ENCODE measurements at places on chromosomes 12 and 14. TPM values are rescaled to one million over a fixed set of nuclear protein-coding genes. Genes with fewer than 3 reads are reported as not detected.

- DNase-seq = no peak
Measured at GRCh38 chr12:89370850-89371249, 18.5 kb upstream of the DUSP6 start.

DNA sequence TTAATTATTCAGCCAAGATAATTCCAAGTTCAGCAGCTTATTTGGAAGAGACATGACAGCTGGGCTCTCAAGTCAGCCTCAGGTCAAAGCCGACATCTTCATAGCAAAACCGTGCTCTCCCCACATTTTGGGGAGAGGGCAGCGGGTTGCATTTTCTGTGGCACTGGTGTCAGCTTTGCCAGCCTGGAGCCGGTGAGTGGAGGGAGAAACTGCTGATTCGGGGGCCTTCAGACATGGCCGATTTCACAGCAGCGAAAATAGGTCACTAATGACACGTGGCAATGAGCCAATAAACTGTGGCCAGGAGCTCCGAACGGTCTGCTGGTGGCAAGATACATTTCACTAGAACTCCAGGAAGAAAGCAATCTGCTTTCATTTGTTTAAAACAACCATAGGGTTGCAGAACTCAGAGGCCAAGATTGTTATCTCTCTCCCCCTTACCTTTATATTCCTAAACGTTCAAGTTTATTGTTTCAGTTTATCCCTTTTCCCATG is 173.2 kb downstream of the CAND1 start:
- no peak for DNase-seq

GRCh38 chr14:76829650-76830421 is 3.6 kb downstream of the LRRC74A start:
- DNase-seq = no peak

GRCh38 chr12:94790825-94791224 is 140.5 kb upstream of the TMCC3 start:
- DNase-seq = no peak

GRCh38 chr12:122087431-122088178 is 9.0 kb downstream of the MLXIP start:
- no peak for DNase-seq

- no peak for DNase-seq
Measured at GRCh38 chr14:103155010-103155409, 31.7 kb downstream of the TNFAIP2 start.

Gene FAM222A
- total RNA-seq = 0.73 TPM

DNA sequence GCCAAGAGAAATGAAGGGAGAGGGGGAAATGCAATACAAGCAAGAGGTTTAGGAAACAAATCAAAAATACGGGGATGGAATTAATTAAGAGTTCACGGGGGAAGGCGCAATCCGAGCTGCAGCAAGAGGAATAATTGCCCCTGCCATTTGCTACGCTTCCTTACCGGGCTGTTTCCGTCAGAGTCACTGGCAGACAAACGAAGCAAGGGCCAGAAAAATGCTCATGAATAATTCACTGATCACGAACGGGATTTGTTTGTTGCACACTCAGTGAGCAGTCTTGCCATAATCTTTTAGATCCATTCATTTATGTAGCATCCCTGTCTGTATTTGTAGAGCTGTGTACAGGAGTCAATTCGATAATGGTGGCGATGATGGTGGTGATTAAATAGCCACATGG is 39.0 kb downstream of the PLXNC1 start:
- no peak for DNase-seq

Gene EPS8
- total RNA-seq = 155 TPM

DNA sequence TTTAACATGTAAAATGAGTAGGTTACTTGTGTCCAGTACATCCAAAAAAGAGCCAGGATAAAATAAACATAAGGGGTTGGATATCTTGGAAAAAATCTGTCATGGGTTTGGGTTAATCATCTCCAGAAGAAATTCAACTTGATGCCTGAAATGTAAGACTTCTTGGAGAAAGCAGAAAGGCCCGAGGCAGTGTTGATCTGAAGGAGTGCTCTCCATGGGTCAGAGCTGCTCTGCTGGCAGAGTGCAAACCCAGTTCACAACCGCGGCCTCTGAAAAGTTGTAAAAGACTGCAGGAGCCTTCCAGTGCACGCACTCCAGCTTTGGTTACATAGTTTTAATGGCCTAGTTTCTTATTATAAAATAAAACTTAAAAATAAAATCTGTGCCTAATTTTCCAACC is 97.3 kb upstream of the ALX1 start:
- DNase-seq = no peak

Gene RNF31
- 86.6 TPM for total RNA-seq

Gene GZMH
- 1.3 TPM for total RNA-seq

GRCh38 chr12:92421701-92422100 is 276.1 kb upstream of the BTG1 start:
- no peak for DNase-seq

- DNase-seq = no peak
Measured at GRCh38 chr12:109423392-109423791, 53.7 kb downstream of the KCTD10 start.

- DNase-seq = no peak
Measured at GRCh38 chr14:103544388-103545218, 15.6 kb downstream of the TRMT61A start.

GRCh38 chr12:103736572-103736971 is 104.5 kb downstream of the NT5DC3 start:
- no peak for DNase-seq

Gene OR4K13
- total RNA-seq = not detected

Gene P2RX2
- 0.36 TPM for total RNA-seq

Gene CLEC2A
- not detected for total RNA-seq

DNA sequence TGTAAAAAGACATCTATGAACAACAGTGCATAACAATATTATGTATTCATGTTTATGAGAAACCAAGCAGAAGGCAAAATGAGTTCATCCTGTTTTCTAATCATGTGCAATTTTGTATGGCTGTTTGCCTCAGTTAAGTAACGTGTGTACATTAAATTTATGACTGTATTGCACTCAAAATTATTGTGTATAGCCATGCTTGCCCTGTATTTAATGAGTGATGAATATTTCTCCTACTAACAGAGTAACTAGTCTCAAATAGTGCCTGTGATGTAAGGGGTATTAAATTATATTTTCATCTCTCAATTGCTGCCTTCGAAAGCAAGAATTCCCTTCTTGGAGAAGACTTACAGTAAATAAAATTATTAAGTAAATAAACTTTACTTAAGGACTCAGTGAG is 154.2 kb downstream of the NOVA1 start:
- DNase-seq = no peak

Gene NCAPD2
- 24.0 TPM for total RNA-seq

Gene AKAP5
- 0.96 TPM for total RNA-seq

Gene SCN8A
- 2.2 TPM for total RNA-seq

DNA sequence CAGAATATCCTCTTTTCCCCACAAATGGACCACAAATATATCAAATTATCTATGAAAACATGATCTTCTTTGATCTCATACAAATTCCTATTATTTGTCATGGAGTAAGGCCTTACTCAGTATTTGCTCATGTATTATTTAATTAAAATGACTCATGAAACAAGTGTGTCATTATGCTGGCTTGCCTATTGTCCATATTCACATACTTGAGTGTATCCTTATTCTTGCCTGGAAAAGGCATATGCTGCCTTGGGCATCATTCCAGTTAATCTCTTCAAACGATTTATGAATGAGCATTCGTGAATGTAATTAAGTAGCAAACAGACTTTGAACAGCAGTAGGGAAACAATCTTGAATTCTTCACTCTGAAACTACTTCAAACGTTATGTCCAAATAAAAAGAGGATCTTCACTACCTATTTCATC is 22.6 kb upstream of the SNRPF start:
- no peak for DNase-seq

DNA sequence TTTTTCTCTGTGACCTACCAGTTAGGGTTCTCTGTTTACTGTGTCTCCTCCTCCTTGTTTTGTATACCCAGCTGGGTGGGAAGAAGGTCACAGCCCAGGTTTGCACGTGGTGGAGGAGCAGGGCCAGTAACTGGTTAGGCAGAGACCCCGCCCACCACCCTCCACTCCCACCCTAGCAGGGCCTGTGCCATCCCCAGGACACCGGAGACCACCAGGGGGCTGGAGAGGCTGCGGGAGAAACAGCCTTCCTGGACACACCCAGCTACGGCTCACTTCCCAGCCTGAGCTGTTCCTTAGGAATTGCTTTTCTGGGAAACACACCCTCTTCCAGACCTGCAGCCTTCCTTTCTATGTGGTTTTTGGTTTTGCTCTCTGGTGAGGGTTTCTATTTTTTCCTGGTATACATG is 21.1 kb downstream of the BDKRB2 start:
- DNase-seq = peak; percentile 51

Gene BICDL1
- total RNA-seq = 17.2 TPM

GRCh38 chr12:65881965-65882413 is 57.7 kb downstream of the HMGA2 start:
- peak; percentile 58 for DNase-seq

Gene ATL1
- 8.8 TPM for total RNA-seq

Gene TAS2R43
- 3.0 TPM for total RNA-seq

DNA sequence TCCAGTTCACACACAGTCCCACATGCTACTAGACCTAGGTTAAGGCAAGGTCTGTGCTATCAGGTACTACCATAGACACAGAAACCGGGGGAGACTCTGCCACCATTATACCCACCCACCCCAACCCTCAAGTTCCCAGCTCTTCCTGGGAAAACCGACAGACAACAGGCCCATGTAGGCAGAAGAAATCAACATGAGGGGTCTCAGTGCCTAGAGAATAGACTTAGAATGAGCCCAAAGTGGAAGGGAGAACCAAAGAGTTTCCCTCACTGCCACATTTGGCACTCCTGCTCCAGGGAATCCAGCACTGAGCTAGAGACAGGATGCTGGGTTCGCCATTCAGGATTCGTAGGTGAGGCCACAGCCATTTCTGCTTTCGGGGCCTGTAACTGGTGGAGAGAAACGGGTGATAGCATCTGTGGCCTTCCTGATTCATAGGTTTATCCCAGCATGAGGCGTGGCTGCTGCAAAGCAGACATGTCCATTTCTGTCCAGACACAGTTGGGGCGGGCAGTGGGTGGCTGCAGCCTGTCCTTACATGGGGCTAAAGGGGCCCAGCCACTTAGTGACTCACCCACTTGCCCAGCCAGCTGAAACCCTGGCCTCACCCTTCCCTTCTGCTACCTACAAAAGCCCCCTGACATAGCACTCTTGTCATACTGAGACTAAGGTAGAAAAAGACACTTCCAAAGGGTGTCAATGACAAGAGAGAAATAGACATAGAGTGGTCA is 69.4 kb downstream of the IRF2BPL start:
- DNase-seq = peak; percentile 90

- DNase-seq = no peak
Measured at GRCh38 chr12:51222461-51222860, 4.6 kb upstream of the POU6F1 start.

DNA sequence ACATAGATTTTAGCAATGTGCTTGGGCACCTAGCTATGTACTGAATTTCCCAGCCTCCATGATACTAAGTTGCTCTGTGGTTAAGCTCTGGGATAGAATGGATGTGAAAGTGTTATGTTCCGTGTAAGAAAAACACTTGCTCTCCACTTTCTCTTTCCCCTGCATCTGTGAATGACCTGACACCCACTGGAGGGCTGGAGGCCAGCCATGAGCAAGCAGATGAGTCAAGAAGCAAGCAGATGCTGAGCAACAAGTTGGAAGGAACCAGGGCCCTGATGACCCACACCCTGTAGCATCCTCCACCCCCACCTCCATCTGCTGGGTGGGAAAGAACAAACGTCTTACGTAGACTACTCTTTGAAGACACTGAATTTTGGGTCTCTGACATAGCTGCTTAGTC is 56.6 kb downstream of the EID3 start:
- DNase-seq = no peak

DNA sequence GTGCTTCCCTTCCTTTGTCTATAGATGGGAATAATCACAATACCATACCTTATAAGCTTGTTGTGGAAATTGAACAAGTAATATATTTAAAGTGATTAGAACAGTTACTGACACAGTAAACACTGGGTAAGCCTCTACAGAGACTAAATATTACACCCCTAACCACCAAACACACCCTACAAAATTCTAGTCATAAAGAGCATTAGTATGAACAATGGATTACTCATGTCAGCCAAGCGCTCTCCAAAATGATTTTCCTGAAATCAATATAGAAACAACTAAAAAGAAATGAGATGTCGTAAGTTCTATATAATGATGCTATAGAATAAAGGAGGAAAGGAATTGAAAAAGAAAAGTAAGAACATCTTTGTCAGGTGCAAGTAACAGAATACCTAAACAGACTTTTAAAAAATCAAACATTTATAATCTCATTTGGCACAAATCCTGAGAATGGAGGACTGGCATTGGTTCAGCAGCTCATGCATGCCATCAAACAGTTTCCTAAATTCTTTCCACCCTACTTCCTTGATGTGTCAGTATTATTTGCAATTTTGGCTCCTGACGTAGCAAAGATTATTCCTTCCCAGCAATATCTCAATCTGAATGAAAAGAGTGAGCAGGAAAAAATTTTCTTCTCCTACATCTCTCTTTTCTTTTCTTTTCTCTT is 118.0 kb downstream of the SINHCAF start:
- no peak for DNase-seq

- no peak for DNase-seq
Measured at GRCh38 chr14:61704554-61704953, 9.2 kb downstream of the HIF1A start.

- peak; percentile 43 for DNase-seq
Measured at GRCh38 chr14:74979442-74980397, 23.0 kb upstream of the EIF2B2 start.

- no peak for DNase-seq
Measured at GRCh38 chr14:21612324-21612723, 22.4 kb downstream of the OR10G2 start.

All from ureter (tissue), 1 donor.